ENCODE measurements at places on chromosomes 2 and 18.

- DNase-seq, result no peak
Measured at GRCh38 chr2:147646818-147647468, 197.9 kb upstream of the ACVR2A start.

GRCh38 chr2:236661762-236662110, 92.1 kb downstream of the ACKR3 start:
- DNase-seq, result no peak

- DNase-seq, result no peak
Measured at GRCh38 chr2:11224887-11225286, 69.6 kb downstream of the SLC66A3 start.

DNA sequence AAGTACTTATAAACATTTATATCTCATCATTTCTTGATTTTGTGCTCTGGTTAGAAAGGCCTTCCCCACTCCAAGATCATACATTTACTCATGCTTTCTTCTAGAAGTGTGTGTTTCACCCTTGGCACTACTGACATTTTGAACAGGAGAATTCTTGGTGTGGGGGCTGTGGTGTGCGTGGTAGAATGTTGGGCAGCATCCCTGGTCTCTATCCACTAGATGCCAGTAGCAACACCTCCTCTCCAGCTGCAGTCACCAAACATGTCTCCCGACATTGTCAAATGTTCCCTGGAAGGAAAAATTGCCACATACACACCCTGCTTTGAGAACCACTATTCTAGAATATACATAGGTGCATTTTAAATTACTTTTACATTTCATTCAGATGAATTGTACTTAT, 8.7 kb upstream of the TGIF1 start:
- no peak for DNase-seq

GRCh38 chr2:197985029-197985638, 180.7 kb downstream of the PLCL1 start:
- no peak for DNase-seq

DNA sequence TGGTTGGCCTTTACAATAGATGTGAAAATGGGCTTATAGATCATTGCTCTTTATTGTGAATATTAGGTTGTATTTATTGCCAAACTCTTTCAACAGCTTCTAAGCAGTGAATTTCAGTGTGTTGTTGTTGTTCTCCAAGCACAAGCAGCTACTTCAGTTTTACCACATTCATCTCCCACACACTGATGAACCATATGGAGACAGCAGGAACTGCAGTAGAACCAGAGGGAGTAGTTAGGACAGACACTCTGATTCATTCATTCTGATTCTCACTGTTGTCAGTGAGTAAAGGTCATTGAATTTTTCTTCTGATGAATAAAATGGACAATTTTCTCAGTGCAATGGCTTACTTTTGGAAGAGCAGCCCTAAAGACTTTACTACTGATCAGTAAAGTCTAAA, 40.2 kb downstream of the CCDC74A start:
- no peak for DNase-seq

DNA sequence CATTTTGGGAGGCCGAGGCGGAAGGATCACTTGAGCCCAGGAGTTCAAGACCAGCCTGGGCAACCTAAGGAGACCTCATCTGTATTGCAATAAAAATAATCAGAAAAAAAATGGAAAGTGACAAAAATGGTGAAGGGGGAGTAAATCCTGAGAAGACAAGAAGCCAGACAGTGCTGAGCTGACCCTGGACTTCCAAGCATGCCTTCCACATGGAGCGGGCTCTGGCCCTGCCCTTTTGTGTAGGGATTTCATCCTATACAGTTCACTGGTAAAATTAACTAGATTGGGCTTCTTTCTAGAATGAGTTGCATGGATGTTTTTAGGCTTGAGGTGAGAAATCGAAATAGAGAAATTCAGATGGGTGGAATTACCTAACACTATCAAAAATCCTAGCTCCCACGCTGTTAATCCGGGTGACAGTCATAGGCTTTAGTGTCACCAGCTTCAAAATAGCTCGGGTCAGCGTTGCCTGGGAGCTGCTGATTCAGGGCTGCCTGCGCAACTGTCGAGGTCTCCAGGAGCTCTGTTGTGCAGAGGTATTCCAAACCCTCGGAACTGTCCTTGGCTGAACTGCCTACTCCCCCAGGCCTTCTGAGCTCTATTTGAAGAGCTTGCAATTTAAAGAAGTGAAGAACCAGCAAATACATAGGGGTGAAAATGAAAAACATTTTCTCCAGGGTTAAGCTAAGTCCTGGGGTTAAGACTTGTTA, 21.5 kb upstream of the ZNF532 start:
- DNase-seq, result no peak
